HCEC 1CT (cell line): ENCODE measurements at places on chromosomes 2 and 18.

- DNase-seq: no peak
Observed at GRCh38 chr2:16013359-16013911, 73.1 kb downstream of the MYCN start.

DNA sequence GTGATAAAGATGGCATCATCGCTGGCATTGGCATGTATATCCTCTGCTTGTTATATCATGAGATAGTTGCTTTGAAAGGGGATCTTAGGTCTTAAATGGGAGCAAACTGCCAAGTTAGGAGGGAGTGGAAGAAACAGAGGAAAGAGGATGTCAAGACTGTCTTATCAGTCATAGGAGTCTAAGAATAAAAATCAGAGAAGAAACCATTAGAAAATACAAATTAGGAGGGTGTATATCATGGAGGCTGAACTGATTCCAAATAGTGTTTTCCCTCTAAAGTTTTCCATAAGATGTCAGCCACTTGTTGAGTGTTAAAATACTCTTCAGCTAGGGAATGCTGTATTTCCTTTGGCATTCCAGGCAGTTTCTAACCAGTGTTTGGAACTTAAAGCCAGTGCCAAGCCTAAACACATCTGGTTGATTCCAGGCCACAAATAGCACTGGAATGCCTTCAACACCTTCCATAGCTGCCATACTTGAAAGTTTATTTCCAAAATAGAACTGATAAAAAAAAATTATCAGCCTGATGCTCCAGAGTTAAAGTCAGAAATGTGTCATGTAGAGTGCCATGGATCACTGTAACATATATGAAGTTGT, 129.4 kb downstream of the ZEB2 start:
- DNase-seq: no peak

DNA sequence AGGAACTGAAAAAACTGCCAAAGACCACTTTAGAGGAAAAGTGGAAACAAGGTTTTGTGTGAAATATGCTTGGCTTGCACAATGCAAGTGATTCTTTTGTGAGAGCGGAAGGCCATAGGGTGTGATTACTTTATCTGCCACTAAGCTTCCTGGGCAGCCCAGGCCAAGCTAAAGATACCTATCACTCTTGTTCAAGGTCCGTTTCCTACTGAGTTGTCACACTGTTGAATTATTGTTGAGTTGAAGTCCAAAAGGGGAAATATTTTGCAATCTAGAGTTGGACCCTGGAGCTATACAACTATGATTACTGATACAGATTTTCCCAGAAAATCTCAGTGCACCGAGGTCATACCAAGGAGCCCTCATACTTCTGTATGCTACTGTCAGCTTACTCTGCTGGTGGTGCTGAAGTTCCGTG, 72.7 kb upstream of the CTAGE1 start:
- DNase-seq: no peak

DNA sequence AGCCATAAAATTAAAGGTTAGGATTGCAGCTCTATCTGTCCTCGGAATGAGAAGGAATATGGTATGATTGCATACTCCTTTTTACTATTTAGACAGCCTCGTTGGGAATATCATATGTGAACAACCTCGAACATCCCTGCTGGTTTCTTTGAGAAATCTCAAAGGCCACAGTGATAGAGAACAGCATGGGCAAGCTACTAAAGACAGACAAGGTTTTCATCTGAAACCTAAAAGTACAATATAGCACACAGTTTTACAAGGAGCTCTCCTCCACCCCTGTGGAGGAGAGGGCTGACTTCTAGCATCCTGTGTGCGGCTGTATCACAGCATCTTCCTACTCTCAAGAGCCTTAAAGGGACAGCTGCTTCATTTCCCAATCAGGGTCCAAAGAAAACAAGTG, 104.3 kb downstream of the VWC2L start:
- no peak for DNase-seq

DNA sequence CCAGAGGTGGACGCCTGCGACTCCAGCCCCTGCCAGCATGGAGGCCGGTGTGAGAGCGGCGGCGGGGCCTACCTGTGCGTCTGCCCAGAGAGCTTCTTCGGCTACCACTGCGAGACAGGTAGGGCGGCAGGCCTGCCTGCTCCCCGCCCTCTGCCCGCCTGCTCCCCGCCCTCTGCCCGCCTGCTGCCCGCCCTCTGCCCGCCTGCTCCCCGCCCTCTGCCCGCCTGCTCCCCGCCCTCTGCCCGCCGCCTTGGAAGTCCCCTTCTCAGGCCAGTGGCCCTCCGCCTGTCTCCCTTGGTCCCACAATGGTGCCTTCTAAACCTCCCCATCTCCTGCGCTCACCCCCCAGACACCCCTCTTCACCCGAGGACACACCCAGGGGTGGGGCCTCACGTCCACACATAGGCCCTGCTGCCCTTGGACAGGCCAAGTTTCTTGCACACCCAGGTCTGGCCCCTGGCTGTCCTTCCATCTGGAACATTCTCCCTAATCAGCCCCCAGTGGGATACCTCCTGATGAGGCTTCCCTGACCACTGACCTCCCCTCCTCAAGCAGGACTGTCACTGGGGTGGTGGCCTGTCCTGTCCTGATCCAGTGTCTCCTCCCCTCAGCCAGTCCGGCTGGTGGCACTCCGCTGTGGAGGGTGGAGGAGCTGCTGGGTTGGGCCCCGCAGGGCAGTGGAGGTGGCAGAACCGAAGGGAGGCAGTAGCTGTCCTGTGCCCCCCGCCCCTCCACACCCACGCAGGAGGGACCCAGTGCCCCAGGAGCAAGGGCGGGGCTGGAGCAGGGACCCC, 37.9 kb downstream of the MTERF4 start:
- DNase-seq: no peak
